ENCODE measurements at places on chromosomes 7 and 10. TPM values are rescaled to one million over a fixed set of nuclear protein-coding genes. Genes with fewer than 3 reads are reported as not detected.

- no peak for DNase-seq
These were observed 208.6 kb upstream of the NPY start for GRCh38 chr7:24075426-24075810.

GRCh38 chr10:69360485-69361302, 56.0 kb downstream of the TACR2 start:
- peak; percentile 86 for DNase-seq

GRCh38 chr10:88216976-88217375, 353.6 kb downstream of the PTEN start:
- no peak for DNase-seq

DNA sequence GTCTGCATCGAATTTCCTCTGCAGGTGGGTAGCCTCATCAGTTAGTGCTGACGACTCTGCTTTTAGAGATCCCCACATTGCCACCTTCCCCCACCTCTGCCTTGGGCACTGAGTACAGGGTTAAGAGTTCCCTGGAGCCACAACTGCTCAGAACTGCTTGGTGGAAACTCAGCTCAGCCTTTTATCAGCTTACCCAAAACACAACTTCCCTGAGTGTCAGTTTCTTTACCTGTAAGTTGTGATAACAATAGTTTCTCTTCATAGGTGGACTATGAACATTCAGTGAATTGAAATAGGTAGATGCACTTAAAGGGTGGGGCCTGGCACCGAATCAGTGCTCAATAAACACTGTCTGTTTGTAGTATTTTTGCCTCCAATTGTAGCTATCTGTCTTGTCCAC, 11.3 kb downstream of the ASB13 start:
- DNase-seq = no peak

- DNase-seq = no peak
These were observed 111.9 kb upstream of the CALN1 start for GRCh38 chr7:72524037-72524436.

GRCh38 chr10:122548407-122549085, 12.0 kb upstream of the DMBT1 start:
- DNase-seq = no peak

- peak; percentile 94 for DNase-seq
These were observed at the start of gene CBLL1 for GRCh38 chr7:107743567-107744344. Gene CBLL1, plus strand, starts transcription at chr7:107744142. Its CDS starts 22 bp downstream, at chr7:107744164.

DNA sequence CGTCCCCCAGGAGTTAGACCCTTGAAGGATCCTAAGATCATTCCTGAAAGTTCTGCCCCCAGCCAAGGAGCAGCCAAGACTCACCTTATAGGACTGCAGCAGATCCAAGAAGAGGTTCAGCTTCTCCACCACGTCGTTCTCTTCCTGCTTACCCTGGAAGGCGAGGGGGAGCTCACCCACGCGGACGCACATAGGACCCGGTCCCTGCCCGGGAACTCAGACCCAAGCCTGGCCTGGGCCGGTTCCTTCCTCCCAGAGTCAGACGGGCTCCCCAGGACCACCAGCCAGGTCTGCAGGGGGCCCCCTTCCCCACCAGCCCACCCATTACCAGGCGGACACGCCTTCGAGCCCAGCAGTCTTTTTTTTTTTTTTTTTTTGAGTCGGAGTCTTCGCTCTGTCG, 15.6 kb downstream of the NUDT1 start:
- DNase-seq = no peak

- no peak for DNase-seq
These were observed 629.8 kb downstream of the KCNMA1 start for GRCh38 chr10:77007834-77008233.

DNA sequence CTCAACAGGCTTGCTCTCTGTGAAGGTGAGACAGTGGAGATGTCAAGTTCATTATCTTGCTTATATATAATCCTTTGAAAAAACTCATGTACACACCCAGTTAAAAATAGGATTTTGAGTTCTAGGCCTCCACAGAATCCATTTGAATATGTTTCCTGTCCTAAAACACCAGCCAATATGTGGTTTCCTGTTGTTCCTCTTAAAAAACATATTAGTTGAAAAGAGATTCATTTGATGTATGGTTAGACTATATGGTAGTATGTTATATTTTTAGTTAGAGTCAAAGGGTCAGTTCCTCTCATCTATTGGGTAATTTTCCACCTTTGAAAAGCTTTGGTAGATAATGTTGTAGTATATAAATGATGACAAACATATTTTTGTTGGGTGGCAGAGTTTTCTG, 16.0 kb downstream of the PPP1R9A start:
- DNase-seq = no peak

The SCRN1 gene
- total RNA-seq = 155 TPM

The FAM24B gene
- total RNA-seq = 7.7 TPM
